ENCODE measurements at places on chromosomes 13 and 19. TPM values are rescaled to one million over a fixed set of nuclear protein-coding genes. Genes with fewer than 3 reads are reported as not detected.

NCCRP1 gene
- total RNA-seq, result not detected

C1QTNF9B gene
- not detected for total RNA-seq

IGLON5 gene
- not detected for total RNA-seq

OXGR1 gene
- not detected for total RNA-seq

CA11 gene
- 2.0 TPM for total RNA-seq

EPSTI1 gene
- total RNA-seq, result 5.5 TPM

SHISA2 gene
- 221 TPM for total RNA-seq

ZNF534 gene
- total RNA-seq, result 0.08 TPM

IGFL1 gene
- total RNA-seq, result not detected

ZNF71 gene
- 6.2 TPM for total RNA-seq

GRCh38 chr13:26971990-26972887 lies 199.4 kb downstream of the USP12 start:
- DNase-seq, result no peak

DNA sequence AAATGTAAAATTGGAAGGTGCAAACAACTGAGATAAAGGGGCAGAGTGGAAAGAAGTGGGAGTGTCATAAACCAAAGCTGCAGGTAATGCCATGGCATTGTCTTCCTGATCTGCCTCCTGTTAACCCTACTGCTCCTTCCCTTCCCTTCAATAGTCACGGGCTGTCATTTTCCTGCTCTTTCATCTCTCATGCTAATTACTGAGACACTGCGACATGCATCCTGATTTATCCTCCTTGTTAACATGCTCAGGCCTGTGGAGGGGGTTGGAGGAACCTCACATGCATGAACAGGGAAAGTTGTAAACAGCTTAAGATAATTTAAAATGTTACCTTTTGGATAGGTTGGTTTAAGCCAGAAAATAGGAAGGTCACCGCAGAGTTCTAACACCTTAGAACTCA lies 27.2 kb downstream of the CNMD start:
- no peak for DNase-seq

GRCh38 chr19:53196777-53197396 lies 3.7 kb upstream of the ZNF665 start:
- DNase-seq, result peak; percentile 38

GRCh38 chr13:71593566-71593965 lies 273.4 kb downstream of the DACH1 start:
- DNase-seq, result no peak

GRCh38 chr19:12967907-12968306 lies 1.5 kb upstream of the DAND5 start:
- DNase-seq, result no peak

- no peak for DNase-seq
Measured at GRCh38 chr13:112072534-112073244, 5.7 kb downstream of the SOX1 start.

- no peak for DNase-seq
Measured at GRCh38 chr19:46631481-46631880, 4.5 kb downstream of the GNG8 start.

GRCh38 chr13:111292710-111293485 lies 27.5 kb upstream of the TEX29 start:
- DNase-seq, result peak; percentile 45

- DNase-seq, result peak; percentile 74
Measured at GRCh38 chr19:7415163-7415856, 66.6 kb downstream of the ARHGEF18 start.

DNA sequence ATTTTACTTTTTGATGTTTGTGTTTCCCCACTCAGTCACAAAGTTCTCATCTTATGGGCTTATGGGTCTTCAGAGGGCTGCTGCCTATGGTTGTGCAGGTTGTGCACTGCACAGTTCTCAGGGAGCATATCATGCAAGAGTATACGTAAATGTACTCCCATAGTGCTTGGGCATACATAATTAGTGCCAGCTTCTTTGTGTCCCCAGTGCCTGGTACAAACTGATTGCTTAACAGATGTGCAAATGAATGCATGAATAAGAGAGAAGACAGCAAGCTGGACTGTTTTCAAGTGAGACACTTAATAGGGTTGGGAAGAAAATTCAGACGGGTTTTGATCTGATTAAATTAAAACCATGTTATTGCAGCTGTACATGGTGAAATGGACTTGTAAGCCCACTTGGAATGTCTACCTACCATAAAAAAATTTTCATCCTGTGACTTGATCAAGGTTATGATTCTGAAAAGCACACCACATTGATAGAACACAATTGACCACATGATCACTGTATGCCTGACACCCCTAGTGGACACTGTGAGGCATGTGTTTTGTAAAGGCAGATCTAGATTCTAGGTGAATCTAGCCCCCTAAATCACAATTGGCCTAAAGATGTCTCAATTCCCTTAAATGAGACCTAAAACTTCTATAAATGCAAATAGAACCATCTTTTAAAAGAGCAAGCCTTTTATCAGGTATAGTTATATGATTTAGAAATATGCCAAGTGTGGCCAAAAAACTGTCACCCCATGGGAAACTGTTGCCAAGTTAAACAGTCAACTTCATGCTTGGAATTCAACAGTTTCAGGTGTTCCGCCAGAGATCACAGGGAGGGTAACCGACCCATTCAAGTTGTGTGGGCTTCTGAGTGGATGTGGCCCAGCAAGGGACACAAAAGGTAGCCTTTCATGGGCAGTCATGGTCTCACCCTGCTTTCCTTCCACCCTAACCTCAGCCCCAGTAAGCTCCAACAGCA lies 27.9 kb downstream of the FAM124A start:
- no peak for DNase-seq

DNA sequence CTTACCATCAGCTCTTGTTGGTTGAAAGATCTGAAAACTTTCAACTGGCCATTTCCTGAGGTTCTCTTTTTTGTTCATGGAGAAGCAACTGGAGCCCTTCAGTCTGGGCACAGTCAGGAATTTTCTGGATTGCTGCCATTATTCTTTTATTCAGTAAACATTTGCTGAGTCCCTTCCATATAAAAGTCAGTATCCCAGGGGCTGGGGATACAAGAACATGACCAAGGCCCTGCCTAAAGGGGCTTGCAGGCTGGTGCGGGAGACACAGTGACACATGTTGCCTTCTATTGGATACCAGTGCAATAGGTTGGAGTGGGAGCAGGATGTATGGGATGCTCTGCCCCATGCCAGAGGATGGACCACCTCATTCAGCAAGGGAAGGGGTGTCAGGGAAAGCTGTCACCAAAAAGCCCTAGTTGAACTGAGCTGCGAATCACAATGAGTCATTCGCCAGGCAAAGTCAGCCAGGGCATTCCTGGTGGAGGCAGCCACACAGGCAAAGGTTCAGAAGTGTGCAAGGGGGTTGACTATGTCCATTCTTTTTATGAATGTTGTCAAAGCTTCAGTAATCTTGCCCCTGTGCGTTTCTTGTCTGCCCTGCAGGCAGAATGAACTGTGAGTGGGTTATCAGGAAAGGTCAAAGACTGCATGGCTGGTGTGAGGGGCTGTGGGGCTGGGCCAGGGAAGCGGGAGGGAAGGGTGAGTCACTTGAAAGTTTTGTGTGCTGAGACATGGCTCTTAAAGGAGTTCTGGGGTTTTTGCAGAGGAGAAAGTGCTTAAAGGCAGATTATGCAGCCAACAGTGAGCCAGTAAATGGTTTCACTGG lies 395.9 kb downstream of the KCNRG start:
- peak; percentile 82 for DNase-seq

- no peak for DNase-seq
Measured at GRCh38 chr19:13058951-13059660, 43.6 kb downstream of the LYL1 start.

DNA sequence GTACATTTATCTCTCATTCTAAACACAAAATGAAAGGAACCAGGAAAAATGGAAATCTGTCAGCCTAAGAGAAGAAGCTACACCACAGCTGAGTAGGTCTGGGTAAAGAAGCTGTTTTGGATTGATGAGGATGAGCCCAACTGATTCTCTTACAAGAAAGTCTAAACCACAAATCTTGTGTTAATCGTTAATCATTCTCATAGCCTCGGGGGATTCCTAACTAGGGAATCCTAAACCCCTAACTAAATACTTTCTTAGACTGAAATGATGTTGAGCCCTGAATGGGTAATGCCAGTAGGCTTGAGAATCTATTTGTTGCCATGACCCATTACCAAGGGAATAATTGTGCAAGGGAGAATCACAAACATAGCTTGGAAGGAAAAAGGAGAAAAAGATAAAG lies 327.5 kb upstream of the SPRY2 start:
- DNase-seq, result no peak

DNA sequence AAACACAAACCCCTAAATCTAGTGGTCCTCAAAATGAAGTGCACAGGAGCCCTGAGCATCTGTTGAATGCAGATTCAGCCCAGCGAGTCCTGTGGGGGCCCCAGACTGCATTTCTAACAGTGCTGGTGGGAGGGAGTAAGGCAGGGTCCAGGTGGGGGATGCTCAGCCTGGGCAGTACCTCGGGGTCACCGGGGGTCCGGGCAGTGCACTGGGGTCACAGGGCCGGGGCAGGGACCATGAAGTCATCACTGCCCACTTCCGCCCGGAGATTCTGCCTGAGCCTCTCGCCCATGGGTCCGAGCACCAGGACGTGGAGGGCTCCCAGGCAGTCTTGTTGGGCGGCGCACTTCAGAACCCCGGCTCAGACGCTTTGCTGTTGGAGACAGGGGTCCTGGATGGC lies 838 bp upstream of the ATP4B start:
- no peak for DNase-seq

- DNase-seq, result peak; percentile 37
Measured at GRCh38 chr13:49113526-49114286, 106.4 kb upstream of the MLNR start.

All from myocyte (in vitro differentiated cells).